Type B pancreatic cell (in vitro differentiated cells): ENCODE measurements at places on chromosomes 6 and 20.

DNA sequence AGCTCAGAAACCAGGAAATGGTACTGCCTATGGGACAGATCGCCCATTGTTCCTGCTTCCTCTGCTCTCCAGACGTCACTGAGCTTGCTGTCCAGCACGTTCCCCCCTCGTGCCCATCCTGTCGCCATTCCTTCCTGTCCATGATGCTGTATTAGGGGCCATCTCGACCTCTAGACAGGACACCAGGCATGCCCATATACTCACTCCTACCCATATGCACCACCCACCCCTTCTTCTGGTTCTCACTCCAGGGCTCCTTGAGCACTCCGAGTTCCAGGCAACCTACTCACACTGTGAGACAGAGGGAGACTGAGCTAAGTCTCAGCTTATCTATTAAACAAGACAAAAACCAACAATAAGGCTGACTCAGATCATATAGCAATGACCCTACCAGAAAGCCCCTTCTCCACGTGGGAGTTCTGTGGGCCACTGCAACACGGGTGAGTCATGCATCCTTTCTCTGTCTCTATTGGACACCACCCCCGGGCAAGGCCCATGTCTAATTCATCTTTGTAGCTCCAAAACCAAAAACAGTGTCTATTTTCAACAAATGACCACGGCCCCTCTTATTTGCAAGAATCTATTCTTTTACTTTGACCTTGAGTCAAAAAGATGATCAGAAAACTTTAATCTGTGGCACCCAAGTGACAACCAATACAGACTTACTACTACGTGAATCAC lies 65.7 kb downstream of the PSMG4 start:
- DNase-seq, result no peak

DNA sequence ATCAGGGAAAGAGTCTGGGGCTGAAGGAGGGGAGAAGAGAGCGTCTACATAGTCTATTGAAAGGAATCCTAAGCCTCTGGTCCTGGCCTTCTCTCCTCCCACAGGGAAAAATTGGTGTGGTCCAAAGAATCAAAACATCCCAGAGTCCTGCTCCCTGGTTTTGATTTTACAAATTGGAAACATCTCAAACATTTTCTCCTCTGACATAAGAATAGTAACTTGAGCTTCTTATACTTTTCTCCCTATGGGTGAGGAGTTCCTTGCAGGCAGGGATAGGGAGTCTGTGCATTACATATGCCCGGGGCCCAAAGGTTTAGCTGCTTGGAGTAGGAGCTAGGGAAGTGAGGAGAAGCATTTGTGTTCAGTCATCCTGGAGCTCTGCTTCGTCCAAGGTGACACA lies 120.0 kb upstream of the GGTLC1 start:
- no peak for DNase-seq

DNA sequence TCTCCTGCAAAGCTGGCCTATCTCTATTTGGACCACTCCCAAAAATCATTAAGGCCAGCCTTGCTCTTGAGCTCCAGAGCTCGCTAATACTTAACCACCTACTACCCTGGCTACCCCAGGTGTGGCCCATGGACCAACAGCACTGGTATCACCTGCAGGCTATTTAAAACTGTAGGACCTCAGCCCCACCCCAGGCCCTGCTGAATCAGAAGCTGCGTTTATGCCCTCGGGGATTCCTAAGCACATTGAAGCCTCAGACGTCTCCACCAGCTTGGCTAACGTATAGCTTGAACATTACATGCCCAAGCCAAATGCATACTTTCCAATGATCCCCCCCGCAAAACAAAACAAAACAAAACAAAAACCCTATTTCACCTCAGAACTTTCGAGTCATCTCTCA lies 19.7 kb upstream of the SPAG4 start:
- DNase-seq, result no peak

GRCh38 chr6:105087571-105088211 lies 92.1 kb downstream of the POPDC3 start:
- no peak for DNase-seq

GRCh38 chr6:134288538-134289203 lies 29.2 kb downstream of the SGK1 start:
- no peak for DNase-seq

DNA sequence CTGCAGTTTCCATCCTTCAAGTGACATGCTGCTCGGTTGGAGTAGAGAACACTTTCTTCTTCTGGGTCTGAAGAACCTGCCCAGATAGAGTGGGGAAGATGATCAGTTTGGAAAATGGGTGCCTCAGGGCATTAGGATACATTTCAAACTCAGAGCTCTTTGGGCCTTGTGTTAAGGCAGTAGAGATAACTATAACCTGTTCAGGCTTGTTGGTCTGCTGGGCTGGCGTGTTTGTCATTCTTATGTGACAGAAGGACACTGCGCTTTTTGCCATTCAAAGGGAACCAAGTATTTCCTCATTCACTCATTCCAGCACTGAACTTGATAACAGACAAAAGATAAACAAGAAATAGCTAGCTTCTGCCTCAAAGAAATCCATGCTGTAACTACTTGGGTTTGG lies 3.8 kb downstream of the TOMM34 start:
- no peak for DNase-seq
